ENCODE measurements at places on chromosomes 3 and 15. TPM values are rescaled to one million over a fixed set of nuclear protein-coding genes. Genes with fewer than 3 reads are reported as not detected.

NPAP1 gene
- total RNA-seq = under 0.01 TPM

KCNAB1 gene
- under 0.01 TPM for total RNA-seq

FGF12 gene
- total RNA-seq = not detected

PLXND1 gene
- total RNA-seq = 65.5 TPM

TPRG1 gene
- 0.32 TPM for total RNA-seq

CNTN3 gene
- 0.17 TPM for total RNA-seq

ANKRD34C gene
- total RNA-seq = not detected

XIRP1 gene
- not detected for total RNA-seq

C3orf20 gene
- not detected for total RNA-seq

GCSAM gene
- total RNA-seq = not detected

MCF2L2 gene
- 0.09 TPM for total RNA-seq

FBLN2 gene
- 621 TPM for total RNA-seq

SNTN gene
- not detected for total RNA-seq

SOX2 gene
- total RNA-seq = not detected

ACOX2 gene
- total RNA-seq = 28.2 TPM

SLC24A5 gene
- total RNA-seq = not detected

C3orf49 gene
- total RNA-seq = not detected

TARS3 gene
- 11.4 TPM for total RNA-seq

GOLGA8R gene
- 2.7 TPM for total RNA-seq

MESP2 gene
- 1.9 TPM for total RNA-seq

RAD54L2 gene
- total RNA-seq = 9.9 TPM

MEX3B gene
- total RNA-seq = 6.0 TPM

CPNE9 gene
- total RNA-seq = not detected

RPP25 gene
- total RNA-seq = 0.34 TPM

RBPMS2 gene
- not detected for total RNA-seq

CLDN16 gene
- not detected for total RNA-seq

DUOXA2 gene
- total RNA-seq = not detected

HIGD1A gene
- 131 TPM for total RNA-seq

MRAS gene
- 29.1 TPM for total RNA-seq

PIF1 gene
- 4.3 TPM for total RNA-seq

PRTG gene
- 0.47 TPM for total RNA-seq

ATP6V1A gene
- total RNA-seq = 61.8 TPM

CALML4 gene
- 2.7 TPM for total RNA-seq

OIP5 gene
- total RNA-seq = 1.3 TPM

LYZL4 gene
- not detected for total RNA-seq

PCLAF gene
- 20.8 TPM for total RNA-seq

GALNT15 gene
- 16.0 TPM for total RNA-seq

MAGI1 gene
- 11.3 TPM for total RNA-seq

NME9 gene
- total RNA-seq = not detected

ADAMTS17 gene
- total RNA-seq = not detected

CD200R1 gene
- total RNA-seq = 0.09 TPM

SYNPR gene
- not detected for total RNA-seq

All from bronchial smooth muscle cell (primary cell).